MM.1S (cell line): ENCODE measurements at places on chromosomes 5 and 9.

- peak; percentile 10 for DNase-seq
These were observed 325.6 kb downstream of the ZSWIM6 start for GRCh38 chr5:61657686-61658085.

DNA sequence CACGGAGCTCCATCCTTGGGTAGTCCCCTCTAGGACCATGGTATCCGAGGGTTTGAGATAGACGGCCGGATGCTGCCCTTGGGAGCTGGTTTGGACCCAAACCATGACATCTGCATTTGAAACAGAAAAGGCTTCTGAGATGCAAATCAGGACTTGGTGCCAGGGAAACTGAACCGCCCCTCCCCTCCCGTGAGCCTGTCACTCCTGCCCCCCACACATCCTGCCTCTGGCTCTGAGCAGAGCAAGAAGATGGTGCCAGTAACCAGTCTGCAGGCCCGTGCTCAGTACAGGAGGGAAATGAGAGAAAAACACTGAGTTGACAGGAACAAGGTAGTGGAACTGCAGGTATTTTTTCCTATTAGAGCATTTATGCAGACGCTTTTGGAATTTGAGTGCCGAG, 18.6 kb downstream of the ARPC5L start:
- DNase-seq: no peak

DNA sequence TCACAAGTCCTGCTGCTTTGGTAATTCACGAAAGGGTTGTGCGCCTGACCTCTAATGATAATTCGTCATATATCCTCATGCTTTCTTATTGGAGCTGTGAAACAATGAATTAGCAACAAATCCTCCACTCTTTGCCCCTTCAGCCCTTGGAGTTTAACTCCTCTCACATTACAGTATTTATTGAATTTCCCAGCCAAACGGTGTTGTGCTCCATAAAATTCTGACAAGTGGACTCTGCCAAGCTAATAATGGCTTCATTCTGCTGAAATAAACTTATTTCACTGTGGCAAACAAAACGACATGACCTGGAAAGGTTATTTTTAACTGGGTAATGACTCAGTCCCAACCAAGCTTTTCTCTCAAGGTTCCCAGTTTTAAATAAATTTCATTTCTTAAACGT, 984.4 kb upstream of the DMAC1 start:
- no peak for DNase-seq

DNA sequence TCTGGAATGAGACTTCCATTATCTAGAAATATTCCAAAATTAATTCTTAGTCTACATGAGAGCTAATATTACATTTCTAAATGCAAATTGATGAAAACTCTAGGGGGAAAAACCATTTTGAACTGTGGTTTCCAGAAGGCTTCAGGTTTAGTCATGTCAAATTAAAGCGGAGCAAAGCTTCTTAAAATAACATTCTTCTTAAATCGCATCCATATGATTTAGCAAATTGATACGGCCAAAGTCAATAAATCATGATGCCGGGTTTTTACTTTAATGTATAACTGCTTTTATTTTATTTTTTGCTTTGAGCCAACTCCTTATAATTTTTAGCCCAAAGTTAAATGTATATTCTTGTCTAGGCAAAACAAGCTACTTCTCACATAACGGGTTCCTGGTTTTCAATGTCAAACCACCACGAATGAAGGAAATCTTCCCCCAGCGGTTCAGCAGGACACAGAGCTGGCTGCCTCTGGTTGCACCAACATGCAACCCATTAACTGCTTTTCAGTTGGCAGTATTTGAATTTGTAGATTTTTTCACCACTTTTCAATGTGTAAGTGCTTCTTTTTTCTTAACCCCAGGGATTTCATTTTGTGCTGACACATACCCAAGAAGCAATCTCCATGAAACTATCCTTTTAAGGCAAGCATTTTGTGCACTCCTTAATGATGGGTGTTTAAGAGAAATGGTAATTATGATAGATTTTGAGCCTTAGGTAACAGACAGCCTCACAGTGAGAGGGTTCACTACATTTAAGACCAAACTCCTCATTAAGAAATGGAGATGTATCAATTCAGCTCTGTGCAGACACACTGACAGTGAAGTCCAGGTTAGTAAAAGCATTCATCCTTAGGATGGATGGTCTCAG, 35.5 kb downstream of the EFNA5 start:
- no peak for DNase-seq

DNA sequence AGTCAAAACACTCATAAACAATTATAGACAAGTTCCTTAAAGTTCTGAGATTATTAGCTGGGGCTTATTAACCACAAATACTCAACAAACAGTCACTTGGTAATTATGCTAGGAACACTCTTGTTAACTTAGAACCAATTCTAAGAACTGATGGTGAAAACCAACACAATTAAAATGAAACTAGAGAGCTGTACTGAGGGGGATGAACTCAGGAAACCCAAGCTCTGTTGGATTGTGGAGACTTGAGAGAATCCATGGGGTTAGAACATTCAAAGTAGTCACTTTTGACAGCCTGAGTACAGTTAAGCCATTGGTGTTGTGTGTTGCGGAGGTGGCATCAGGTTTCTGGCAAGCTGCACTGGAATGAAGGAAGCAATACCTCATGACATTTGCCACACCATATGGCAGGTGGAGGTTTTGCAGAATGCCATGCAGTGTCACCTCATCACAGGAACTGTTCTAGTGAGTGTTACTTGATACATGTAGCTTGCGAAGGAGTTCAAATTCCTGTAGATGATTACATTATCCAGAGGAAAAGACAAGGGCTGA, 480.9 kb upstream of the CD180 start:
- DNase-seq: no peak
